ENCODE measurements at places on chromosomes 7 and 10.

DNA sequence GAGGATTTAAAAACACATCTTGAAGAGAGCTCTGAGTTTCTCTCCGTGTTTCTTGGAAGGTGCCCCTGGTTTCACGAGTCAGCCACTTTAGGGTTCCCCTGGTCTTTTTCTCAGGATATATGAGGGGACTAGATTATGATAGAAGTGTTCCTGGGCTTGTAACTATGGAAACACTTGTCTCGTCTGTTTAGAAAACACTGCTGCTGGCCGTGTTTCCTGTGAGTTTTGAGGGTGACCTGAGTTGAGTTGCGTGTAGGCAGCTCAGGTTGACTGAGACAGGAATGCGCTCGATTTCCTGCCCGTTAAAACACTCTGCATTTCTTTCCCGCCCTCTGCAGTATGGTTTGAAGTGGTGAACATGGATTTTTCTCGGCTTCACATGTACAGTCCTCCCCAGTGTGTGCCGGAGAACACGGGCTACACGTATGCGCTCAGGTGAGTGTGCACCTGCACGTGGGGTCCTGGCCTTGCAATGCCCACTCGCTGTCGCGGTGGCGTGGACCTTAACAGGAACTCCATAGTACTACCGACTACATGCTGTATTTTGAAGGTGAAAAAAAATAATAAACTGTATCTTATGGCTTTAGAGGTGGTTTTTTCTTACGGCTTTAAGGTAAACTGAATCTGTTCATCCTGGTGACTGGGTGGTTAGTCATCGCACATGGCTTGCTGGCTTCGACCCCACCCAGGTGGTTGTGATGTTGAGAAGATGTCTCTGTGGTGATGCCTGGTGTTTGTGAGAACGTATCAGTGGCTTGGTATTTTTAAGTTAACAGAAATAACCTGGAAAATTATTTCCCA lies at the start of gene SUN1:
SUN1 (plus strand) TSS at position 310 of the 801 bp plus-strand sequence; CDS start at position 359, 49 bp downstream.
- peak; percentile 20 for DNase-seq

DNA sequence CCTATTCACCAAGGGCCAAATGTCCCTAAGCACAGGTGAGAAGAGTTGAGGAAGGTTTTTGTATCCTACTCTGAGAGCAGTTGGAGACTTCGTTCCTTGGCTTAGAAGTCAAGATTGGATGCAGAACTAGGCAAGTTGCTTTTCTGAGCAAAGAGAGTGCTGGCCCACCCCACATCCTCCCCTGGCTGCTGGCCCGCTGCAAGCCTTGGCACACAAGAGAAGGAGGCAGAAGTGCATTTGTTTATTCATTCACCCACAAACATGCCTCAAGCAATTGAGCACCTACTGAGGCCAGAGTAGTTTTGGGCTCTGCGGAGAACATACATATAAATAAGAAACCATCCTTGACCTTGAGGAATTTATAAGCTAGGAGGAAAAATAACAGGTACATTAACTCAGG lies 318.9 kb downstream of the KCNMA1 start:
- DNase-seq: no peak

- DNase-seq: no peak
Measured at GRCh38 chr10:125844751-125845221, 21.4 kb downstream of the BCCIP start.

DNA sequence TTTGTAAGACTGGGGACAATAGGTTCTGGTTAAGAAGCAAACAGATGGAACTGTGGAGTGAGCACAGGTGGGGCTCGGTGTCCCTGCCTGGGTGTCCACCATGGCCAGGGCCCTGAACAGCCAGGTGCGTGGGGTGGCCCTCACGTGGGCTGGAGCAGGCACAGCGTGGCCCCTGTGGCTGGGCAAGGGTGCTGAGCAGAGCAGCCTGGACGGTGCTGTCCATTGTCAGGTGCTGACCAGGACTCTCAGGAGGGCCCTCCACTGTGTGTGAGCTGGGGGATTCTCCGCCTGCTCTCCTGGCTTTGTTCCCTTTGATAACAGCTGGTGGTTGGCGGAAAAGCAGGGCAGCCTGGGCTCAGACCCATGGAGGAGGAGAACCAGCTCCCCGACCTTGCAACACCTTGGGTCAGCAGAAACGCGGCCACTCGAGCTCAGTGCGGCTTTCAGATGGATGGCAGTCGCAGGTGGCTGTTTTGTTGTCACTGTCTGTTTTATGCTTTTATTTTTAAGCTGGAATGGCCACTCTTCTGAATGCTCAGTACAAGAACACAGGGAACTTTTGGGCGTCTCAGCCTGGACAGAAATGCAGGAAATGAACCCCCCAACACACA lies 273.9 kb upstream of the ADARB2 start:
- no peak for DNase-seq

- DNase-seq: no peak
Measured at GRCh38 chr7:72032934-72033333, 379.2 kb downstream of the CALN1 start.

- DNase-seq: no peak
Measured at GRCh38 chr7:100171087-100171681, 2.8 kb upstream of the GAL3ST4 start.

- DNase-seq: peak; percentile 94
Measured at GRCh38 chr7:158695726-158696452, 8.7 kb downstream of the NCAPG2 start.
